ENCODE measurements at places on chromosomes 7 and 10.

DNA sequence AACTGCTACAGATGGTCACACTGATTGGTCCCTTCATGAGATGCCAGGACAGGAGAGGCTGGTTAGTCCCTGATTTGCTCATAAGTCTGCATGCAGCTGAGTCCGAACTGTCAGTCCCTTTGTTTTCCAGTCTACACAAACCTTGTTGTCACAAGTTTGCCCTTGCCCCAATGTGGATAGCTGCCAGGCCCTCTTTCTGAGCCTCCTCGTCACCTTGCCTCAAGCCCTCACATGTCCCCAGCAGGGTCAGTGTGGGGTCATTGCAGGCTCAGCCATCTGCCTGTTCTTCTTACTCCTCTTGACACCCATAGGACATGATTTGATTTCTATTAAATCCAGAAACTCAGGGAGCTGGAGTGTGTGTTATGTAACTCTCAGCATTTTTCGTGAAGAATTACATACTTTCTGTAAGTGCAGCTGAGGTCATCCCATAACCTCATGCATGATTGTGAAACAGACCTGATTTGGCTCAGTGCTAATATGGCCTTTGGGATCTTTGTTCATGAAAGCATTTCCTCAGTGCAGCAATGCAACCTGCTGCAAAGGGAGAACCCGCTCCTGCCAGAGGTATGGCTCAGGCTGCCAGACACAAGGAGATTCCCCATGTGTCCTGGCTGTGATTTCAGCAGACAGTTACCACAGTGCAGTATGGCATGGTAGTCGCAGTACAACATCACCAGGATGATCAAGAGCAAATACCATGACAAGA, 70.0 kb upstream of the ZMIZ2 start:
- DNase-seq = no peak

GRCh38 chr10:132540456-132540855, 2.9 kb downstream of the INPP5A start:
- no peak for DNase-seq

DNA sequence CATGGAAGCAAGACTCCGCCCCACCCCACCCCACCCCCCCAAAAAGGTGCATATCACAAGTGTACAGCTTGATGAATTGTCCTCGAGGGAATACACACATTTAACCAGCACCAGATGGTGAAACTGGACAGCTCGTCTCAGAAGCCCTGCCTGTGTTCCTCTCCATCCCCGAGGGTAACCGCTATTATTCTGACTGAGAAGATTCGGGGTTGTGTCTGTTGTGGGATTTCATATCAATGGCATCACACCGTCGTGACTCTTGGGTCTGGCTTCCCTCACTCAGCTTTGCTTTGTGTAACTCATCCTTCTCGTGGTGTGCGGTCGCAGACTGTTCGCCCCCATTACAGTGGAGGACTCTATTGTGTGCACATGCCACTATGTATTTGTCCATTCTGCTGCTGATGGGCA, 18.9 kb downstream of the PODXL start:
- DNase-seq = no peak

DNA sequence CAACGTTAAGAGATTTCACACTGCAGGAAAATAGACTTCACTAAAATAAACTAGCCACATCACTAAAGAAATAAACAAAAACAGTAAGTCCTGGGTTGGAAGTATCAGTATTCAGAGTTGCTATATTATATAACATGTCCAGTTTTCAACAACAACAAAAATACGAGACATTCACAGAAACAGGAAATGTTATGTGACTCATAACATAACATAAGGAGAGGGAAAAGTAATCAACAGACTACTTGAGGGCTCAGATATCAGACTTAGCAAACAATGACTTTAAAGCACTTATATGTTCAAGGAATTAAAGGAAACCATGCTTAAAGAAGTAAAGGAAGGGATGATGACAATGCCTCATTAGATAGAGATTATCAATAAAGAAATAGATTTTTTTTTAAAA, 73.5 kb upstream of the MKLN1 start:
- no peak for DNase-seq

GRCh38 chr7:40584667-40585433, 450.0 kb downstream of the SUGCT start:
- DNase-seq = no peak

DNA sequence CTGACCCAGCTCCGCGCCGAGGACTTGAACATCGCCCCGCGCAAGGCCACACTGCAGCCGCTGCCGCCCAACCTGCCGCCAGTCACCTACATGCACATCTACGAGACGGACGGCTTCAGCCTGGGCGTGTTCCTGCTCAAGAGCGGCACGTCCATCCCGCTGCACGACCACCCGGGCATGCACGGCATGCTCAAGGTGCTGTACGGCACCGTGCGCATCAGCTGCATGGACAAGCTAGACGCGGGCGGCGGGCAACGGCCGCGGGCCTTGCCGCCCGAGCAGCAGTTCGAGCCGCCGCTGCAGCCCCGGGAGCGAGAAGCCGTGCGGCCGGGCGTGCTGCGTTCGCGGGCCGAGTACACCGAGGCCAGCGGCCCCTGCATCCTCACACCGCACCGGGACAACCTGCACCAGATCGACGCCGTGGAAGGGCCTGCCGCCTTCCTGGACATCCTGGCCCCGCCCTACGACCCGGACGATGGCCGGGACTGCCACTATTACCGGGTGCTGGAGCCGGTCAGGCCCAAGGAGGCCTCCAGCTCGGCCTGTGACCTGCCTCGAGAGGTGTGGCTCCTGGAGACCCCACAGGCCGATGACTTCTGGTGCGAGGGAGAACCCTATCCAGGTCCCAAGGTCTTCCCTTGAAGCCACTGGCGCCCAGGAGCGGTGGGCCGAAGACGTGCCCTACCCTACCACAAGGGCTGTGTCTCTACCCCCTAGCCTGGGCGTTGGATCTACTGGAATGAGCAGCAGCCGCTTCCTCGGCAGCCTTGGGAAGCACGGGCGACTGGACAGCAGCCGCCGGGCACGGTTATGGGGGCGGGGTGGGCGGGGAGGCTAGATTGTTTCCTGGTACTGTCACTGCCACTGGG, 945 bp downstream of the ADO start:
- no peak for DNase-seq

DNA sequence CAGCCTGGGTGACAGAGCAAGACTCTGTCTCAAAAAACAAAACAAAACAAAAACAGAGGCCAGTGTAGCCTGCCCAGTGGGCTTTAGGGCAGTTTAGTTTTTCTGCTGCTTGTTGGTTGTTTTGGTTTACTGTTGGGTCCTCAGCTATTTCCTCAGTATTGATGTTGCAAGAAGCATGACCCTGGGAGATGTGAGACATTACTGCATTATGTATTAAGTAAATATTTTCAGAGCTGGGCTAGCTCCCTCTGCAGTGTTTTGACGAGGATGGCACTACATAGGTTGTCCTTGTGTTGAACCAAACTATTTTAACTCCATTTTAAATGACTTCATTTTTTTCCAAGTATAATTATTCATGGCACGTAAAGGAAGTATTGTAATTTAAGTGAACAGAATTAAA, 4.8 kb downstream of the AKAP9 start:
- DNase-seq = no peak
